ENCODE measurements at places on chromosomes 2 and 18. TPM values are rescaled to one million over a fixed set of nuclear protein-coding genes. Genes with fewer than 3 reads are reported as not detected.

GRCh38 chr2:196435189-196435588, 204.3 kb upstream of the CCDC150 start:
- no peak for DNase-seq

The CD226 gene
- 0.49 TPM for total RNA-seq

DNA sequence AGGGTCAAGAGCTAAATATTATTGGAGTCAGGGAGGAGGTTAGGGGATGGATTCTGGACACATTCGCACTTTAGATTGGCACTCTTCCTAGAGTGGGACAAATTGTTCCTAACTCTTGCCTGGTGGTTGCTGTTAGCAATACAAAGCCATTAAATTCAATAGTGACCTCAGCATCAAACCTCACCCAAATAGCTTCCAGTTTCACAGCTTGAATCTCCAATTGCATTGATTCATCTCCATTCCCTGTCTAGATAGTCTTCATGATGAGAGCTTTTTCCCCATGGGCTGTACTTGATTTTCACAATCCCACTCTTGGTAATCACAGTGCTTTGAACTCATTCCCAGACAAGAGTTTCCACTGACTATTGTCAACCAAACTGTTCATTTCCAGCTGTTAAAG, 585.9 kb upstream of the SYT4 start:
- DNase-seq, result no peak

DNA sequence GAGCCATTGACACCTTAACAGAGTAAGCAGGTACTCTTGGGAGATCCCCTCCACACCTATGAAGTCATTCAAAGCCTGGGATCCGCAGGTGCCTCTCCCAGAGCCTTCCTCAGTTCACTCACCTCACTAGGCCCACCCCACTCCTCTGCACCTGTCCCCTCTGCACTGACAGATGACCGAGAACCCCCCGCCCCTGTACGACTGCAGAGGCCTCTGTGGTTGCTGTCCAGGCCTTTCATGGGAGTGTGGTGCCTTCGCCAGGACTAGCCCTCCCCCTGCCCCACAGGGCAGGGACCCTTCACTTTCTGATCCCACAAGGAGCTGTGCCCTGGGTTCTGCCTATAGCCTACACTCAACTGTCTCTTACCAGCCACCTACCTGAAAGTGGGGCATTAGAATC, 238.5 kb downstream of the ZBTB7C start:
- no peak for DNase-seq

DNA sequence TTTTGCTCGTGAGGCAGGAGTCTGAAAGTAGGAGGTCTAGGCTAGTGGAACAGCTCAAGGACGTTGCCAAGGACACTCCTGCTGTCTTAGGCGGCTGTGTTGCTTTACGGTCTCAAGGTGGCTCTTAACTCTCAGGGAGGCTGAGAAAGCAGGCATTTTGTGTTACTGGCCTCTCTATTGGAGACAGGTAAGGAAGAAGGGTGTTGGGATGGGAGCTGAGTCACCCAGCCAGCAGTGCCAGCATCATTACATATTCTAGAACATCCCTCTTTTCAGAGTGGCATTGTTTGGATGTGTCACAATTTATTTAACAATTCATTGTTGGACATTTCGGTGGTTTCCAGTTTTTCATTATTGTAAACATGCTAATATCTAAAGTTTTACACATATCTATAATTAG, 30.8 kb upstream of the TMEM214 start:
- no peak for DNase-seq

GRCh38 chr18:64966667-64967066, 784.1 kb upstream of the CDH7 start:
- DNase-seq, result no peak

DNA sequence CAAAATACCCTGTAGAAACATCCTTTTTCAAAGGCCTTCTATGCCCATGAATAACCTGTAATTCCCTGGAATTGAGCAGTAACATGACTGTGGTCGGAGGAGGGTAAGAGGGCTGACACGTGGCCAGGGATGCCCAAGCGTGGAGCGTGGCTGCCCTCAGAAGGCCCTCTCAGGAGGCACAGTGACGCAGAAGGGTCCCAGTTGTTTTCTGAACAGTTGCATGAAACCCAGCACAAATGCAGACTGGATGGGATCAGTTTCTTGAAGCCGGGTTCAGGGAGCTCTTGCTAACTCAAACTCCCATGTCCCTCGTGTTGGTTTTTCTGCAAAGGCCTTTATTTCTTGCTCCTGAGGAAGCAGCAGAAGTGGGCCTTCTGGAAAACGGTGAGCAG, 237.0 kb downstream of the ALPK2 start:
- no peak for DNase-seq
